ENCODE measurements at places on chromosomes 16 and 17.
A peak's percentile ranks its signal among the peaks of the same experiment; 100 is the strongest.

DNA sequence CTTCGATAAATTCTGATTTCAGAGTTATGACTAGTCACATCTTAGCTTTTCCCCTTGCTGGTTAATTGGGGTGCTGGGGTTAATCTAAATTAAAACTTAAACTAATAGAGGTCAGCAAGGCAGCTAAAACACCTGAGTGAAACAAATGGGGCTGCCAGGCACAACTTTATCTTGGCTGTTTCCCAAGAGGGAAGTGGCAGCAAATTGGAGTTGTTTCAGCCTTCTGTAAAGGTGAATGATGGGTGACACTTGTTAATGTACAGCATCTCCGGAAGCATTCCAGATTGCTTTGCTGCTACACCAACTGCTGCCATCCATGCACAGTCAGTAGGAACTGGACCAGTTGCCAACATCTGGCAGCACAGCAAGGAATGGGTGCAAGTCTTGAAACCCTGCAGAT is 43.9 kb downstream of the AATF start:
- no peak for DNase-seq

DNA sequence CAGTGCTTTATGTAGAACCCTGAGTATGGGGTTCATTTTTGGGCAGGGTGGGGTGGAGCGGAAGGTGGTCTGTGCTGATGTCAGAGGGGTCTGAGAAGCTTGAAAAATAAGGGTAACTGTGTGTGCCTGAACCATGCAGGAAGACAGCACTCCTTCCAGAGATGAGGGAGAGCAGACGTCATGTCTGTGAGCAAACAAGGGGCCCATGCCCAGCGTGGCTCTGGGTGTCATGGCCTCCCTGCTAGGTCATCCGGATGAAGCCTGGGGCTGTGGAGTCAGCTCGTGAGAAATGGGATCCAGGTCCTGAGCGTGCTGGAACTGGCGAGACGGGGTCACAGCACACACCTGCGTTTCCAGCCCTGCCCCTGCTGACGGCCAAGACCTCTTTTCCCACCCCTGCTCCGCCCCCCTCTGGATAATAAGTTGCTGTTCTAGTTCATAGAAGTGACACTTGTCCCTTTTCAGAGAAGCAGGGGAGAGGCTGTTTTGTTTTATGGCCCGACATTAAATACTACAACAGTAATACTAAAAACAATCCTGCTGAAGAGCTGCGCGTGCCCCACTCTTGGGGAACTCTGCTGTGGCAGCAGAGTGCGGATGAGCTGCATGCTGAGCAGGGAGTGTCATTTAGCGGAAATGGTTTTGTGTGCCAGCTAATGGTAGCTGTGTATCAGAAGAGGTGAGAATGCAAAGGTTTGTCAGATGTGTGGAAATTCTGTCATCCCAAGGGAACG is 92.6 kb downstream of the RPTOR start:
- DNase-seq = no peak

DNA sequence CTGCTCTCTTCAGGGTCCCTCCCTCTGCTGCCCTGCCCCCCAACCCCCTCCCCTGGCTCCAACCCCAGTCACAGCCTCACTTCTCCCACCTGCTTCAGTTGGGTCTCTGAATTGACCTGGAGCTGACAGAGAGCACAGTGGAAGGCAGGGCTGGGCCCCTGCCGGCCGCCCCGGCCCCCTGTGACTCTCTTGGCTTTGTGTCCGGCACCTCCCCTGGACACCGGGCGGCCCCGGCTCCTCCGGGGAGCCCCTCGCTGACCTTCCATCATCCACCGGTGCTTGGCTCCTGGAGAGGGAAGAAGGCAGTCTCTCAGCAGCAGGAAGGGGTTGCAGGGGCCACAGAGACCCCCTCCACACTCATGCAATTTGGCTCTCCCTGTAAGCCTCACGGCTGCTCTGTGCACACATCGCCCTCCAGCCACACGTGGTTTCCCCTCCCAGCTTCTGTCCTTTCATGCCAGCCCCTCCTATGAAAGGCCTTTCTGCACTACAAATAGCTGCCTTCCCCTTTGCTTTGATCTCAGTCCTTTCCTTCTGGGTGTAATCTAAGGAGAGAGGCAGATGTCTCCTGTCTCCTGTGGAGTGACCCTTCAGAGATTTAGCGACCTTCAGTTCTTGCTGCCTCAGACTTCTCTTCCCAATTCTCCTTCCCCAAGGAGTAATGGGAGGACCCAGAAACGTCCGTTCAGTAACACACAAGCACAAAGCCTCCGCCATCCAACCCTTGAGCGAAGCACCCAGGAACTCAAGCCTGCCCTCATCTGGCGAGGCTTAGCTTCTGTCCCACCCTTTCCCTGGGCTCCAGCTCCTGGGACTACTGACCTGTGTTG is 8.3 kb downstream of the NKIRAS2 start:
- no peak for DNase-seq

DNA sequence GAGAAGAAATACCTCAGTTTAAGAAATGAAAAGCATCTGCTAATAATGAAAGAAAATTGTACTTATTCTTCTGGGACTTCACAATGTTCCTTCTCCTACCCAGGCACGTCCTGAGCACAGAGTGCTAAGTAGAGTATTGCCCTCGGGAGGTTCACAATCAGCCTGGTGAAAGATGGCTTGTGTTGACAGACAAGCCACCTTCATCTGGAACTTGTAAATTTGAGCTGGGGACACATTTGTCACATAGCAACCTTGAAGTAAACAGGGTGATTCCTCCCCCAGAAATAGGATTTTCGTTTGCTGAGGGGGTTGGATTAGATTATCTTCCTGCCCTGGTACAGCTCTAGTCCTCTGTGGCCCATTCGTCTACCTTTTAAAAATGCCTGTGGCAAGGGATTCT is 34.4 kb upstream of the MYH2 start:
- DNase-seq = no peak

- DNase-seq = no peak
These were observed 432.3 kb downstream of the XYLT1 start for GRCh38 chr16:17038415-17038814.

GRCh38 chr17:71472809-71473789 is 647.7 kb upstream of the SOX9 start:
- DNase-seq = peak; percentile 31

- no peak for DNase-seq
These were observed 5.6 kb downstream of the GLG1 start for GRCh38 chr16:74601126-74601871.

GRCh38 chr16:71727551-71728324 is 3.2 kb upstream of the PHLPP2 start:
- no peak for DNase-seq

DNA sequence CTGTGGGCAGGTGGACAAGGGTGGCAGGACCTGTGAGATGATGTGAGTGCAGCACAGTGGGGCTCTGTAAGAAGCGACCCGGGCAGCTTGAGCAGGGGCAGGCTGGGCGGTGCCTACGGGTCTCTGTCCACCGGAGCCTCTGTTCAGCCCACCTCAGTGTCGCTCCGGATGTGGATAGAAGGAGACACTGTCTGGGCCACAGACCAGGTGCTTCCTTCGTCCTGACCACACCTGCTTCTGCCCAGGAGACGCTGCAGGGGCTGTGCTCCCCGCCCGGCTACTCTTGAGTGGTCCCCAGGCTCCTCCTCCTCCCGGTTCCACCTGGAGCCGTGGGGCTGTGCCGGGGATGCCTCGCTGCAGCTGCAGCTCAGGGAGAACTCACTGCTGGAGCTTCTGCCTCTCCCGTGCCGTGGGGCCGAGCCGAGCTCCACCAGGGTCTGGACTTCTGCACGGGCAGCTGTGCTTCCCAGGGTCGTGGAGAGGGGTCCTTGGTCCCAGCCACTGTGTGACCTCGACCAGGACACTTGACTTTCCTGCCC is 21.5 kb downstream of the METRNL start:
- DNase-seq = no peak

GRCh38 chr16:3773663-3774062 is 56.3 kb upstream of the TRAP1 start:
- DNase-seq = no peak

DNA sequence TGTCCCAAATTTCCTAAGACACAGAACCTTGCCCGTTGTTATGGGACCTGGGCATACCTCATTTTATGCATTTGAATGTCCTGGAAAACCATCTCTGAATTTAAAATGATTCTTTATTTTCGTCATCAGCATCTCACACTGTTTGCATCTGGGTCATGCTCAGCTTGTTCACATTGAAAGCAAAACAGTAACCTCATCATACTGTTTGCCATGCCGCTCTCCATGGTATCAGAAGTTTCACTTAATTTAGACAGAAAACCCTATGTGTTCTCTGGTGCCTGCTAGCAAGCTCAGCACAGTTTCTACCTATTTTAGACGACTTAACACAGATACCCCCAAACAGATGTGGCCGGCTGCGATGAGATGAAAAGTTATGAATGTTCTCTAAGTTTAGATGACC is 292.1 kb downstream of the SNX29 start:
- DNase-seq = no peak

- no peak for DNase-seq
These were observed 102.6 kb upstream of the CREBBP start for GRCh38 chr16:3983081-3983520.

GRCh38 chr16:53213542-53213941 is 158.8 kb downstream of the CHD9 start:
- DNase-seq = no peak

- DNase-seq = no peak
These were observed 45.8 kb upstream of the CACNG5 start for GRCh38 chr17:66789093-66789492.

DNA sequence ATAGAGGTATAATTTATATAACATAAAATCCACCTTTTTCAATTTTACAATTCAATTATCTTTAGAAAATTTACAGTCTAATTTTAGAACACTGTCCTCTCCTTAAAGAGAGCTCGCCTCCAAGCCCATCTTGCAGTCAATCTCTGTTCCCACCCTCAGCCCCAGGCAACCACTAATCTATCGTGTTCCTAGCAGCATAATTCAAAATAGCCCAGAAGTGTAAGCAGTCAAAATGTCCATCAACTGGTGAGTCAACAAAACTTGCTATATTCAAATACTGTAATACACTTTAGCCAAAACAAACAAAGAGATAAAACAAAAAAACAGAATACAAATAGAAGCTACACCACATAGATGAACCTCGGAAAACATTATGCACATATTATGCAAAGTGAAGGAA is 1006.8 kb upstream of the EEF2KMT start:
- DNase-seq = no peak

DNA sequence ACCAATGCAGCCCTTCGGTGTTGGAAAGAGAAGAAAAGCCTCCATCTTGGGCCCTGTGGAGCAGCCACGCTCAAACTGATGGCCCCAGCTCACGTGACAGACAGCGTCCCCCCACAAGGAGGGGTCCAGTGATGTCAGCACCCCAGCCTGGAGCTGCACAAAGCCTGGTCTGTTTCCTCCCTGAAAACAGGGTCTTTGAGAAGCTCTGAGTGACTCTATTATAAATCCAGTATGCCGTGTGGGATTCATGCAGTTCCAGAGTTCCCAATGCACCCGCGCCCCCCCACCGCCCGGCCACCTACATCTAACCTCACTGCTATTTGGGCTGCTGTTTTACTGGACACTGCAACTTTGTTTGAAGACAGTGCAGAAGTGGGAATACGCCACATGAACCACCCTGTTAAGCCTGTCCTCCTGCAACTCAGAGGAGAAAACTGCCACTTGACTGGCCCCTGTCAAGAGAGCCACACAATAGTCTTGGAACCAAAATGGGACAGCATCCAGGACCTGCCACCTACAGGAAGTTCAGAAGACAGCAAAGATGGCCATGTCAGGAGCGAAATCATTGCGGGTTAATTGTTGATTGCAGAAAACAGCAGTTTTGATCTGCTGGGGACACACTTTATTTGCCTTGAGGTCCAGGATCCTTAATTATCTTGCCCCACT is 33.1 kb downstream of the PMP22 start:
- no peak for DNase-seq

DNA sequence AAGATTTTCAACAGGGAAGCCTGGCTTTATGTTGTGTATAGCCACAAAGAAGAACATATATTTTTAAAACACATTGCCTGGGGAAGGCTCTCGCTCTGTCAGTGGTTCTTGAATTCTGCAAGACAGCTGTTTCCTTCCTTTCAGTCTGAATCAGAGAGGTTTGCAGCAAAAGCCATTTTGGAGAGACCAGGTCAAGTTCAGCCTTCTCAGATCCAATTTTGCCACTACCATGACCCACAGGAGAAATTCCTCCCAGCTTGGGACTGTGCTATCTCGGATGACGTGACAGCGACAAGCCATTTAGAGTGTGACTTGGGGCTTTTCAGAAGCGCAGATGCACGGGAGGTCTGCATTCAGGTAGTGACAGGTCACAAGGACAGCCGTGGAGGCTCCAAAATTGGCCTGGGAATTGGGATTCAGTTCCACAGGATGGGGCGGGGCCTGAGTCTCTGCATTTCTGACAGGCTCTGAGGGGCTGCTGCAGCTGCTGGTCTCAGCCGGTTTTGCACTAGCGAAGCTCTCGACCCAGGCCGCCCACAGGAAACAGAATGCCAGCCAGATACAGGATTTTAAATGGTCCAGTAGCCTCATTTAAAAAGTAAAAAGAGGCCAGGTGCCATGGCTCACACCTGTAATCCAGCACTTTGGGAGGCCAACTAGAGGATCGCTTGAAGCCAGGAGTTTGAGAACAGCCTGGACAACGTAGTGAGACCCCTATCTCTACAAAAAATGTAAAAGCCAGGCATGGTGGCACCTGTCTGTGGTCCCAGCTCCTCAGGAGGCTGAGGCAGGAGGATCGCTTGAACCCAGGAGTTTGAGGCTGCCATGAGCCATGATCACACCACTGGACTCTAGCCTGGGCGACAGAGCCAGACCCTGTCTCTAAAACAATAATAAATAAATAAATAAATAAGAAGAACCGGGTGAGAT is 196.6 kb upstream of the CIBAR2 start:
- no peak for DNase-seq

DNA sequence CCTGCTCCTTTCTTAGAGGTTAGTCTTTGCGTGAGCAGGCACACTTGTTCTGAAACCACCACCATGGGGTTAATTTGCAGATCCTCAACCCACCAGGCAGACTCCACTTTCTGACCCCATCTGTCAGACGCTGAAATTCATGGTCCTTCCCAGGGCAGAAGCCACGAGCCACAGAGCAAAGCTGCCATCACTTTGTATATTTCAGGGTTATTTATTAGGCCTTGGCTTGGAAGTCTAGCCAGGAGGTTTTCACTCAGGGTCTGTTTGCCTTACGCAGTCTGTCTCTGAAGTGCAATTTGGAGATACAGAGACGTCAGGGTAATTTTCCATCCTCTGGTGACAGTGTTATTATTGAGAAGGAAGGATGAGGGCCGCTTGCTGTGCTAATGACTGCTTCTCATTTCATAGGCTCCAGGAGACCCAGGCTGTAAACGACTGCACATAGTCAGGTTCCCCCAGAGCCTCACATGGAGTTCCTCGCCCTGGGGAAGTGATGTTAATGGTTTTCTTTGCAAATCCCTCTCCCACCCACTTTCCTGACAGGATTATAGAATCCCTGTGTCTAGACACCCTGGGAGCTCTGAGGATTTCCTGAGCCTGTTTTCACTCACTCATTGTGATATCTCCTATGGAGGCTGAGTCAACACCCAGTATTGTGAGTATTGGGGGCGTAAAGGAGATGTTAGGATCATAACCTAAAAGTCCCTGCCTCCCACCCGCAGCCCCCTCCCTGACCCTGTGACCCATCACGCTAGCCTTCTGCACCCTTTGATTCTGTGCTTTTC is 269.0 kb downstream of the ABCC12 start:
- DNase-seq = no peak

All from NCI-H2081 treated with DMSO at 0.1 percent for 48 hours (cell line).